CD4-positive, alpha-beta memory T cell (primary cell): ENCODE measurements at places on chromosomes 4 and X.
A peak's percentile ranks its signal among the peaks of the same experiment; 100 is the strongest.

DNA sequence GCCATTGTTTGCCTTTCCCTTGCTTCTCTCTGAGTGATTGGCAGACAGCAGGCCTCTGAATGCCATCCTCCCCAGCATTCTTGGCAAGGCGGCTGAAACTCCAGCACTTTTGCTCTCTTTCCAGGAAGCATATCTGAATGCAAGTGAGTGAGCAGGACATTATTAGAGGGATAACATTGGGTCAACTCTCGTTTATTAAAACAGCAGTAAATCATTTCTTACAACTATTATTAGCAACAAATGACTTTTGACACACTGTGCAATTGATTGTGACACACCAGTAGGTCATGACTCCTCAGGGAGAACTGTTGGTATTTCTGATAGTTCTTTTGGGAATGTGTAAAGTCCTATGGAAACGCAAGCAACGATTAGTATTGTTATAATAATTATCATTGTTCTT lies 103.8 kb downstream of the EFNB1 start:
- no peak for DNase-seq

DNA sequence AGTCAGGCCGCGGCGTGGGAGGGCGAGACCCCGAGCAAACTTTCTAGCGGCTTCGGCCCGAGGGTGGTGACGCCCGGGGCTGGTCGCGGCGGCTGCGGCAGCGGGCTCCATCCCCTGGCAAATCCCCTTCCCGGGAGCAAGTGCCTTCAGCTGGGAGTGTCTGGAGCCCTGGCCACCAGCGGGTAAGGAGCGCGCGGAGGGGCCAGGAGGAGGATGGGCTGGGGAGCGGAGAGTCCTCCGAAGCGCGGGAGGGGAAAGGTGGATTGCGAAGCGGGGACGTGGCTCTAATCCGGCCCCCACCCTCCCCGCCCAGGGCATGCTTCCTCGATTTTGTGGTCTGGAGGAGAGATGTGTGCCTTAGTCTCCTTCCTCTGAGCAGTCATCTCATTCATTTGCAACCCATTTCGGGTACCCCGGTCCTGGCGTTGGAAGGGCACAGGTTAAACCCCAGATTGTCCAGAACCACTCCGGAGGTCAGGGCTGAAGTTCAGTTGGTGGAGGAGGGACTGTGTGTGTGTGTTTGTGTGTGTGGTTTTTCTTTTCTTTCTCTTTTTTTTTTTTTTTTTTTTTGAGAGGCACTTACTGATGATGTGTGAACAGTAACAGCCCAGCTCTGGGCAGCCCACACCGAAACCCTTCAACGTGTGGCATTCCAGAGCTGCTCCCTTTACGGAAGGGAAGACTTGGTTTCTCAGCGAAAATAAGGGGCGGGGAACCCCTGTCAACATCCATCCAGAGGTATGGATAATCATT lies 516 bp downstream of the SGMS2 start:
- no peak for DNase-seq

- DNase-seq, result no peak
Observed at GRCh38 chr4:163598028-163598427, 103.5 kb downstream of the TMA16 start.

DNA sequence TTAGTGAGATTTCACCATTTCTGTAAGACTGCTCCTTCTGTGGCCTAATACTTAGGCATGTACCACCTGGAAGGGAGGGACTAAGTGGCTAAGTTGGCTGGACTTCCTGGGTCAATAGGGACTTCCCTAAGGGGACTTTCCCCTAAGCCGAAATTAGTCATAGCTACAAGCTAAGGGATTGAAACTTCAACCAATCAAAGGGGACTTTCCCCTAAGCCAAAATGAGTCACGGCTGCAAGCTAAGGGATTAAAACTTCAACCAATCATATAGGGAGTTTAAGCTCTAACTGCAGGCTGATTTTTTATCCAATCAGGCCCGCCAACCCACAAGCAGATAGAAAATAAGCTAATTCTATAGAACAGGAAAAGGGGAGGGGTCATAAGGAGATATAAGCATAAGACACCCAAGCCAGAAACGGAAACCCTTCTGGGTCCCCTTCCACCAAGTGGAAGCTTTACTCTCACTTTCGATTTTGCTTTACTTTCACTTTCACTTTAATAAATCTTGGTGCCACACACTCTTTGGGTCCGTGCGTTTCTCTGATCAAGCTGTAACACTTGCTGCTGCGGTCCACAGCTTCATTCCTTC lies 382.8 kb downstream of the KLHL4 start:
- DNase-seq, result peak; percentile 30

DNA sequence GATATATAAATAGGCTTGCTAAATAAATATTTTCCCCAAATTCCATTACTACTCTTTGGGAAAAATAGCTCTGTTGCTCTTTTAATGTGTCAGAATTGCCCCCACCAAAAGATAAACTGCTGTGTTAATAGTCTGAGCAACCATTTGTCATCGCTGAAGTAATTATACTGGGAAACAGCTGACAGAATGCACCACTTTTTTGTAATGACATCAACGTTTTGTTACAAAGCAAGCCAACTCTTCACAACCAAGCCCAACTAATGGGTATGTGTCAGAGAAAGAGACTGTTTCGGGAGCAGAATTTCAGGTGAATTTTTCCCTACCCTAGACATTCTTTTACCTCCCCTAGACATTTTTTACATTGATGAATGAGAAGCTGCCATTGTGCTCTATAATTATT lies 405.0 kb upstream of the MAGEB18 start:
- no peak for DNase-seq

DNA sequence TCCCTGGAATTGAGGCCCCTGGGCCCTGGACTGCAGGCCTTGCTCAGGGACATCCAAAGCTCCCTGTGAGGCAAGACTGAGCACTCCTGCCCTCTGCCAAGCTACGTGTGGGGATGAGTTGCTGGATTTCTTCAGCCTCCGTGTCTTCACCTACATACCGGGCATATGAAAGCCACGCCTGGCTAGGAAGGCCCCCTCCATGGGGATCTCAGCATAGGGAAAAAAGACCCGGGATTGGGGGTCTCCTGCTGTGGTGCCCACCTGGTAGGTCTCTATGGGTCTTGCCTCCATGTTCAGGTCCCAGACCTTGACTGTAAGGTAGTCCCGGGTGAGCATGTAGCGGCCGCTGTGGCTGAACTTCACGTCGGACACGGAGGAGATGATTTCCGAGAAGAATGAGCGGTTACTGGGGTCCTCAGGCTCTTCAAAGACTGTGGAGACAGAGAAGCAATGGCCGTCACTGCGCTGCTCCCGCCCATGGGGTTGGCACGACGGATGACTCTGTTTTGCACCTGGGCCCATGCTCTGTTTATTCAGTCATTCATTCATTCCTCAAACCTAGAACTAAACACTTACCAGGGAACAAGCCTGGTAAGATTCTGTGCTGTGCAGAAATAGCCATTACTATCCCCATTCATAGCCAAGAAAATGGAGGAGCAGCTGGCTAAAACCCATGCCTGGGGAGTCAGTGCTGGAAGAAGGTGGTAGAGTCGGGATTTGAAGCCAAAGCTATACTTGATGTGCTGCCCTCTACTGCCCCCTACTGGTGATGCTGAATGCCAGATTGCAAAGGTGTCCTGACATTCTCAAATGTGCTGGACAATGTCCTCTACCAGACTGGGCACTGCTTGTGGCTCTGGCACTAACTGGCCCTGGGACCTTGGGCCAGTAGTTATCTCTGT lies 63.9 kb downstream of the WFS1 start:
- no peak for DNase-seq

DNA sequence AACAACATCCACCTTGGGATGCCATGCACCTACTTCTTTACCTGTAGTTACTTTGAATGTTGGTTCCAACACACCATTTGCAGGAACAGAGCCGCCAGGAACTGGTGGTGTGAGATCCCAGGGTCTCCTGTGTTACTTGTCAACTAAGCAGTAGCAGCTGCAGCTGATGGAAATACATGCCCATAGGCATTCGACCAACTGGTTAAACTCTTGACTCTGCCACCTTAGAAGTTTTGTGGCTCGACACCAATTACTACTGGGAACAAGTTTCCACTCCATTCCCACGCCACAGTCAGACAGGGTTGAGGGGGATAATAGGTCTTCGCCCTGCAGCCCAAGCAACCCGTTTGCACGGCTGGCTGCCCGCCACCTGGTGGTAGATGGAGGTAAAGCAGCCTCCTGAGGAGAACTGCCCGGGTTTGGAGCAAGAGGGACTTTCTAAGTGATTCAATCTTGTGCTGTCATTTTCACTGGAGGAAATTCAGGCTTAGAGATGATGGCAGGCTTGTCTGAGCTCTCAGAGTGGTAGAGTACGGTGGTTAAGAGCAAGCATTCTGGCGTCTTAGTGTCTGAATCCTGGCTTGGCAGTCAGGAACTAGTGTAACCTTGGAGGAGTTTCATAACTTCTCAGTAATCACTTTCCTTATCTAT lies 119.1 kb upstream of the TRIM2 start:
- DNase-seq, result peak; percentile 73

- no peak for DNase-seq
Observed at GRCh38 chr4:71283642-71284257, 55.1 kb upstream of the SLC4A4 start.

GRCh38 chr4:183636923-183637322 lies 22.1 kb downstream of the RWDD4 start:
- DNase-seq, result no peak

GRCh38 chr4:13872155-13872554 lies 244.6 kb upstream of the BOD1L1 start:
- no peak for DNase-seq

DNA sequence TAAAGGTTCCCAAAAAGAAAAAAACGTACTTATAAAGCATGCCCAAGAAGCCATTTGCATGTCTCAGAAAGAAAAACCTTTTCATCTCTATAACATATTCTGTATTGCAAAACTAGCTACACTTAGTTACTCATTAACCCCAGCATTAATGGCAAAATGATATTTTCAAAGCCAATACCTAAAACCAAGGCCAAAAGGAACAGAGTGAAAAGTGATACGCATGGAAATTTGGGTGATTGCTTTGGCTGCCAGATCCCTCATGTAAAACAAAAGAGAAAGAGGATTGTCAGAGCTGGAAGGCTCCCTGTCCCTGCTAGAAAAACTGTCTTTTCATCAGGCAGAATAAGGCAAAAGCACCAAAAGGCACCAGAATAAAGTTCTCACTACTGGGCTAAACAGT lies 46.8 kb upstream of the RADX start:
- no peak for DNase-seq

GRCh38 chrX:133892337-133892736 lies 93.1 kb downstream of the GPC3 start:
- DNase-seq, result no peak

GRCh38 chr4:139214039-139214534 lies 37.1 kb upstream of the ELF2 start:
- DNase-seq, result no peak

DNA sequence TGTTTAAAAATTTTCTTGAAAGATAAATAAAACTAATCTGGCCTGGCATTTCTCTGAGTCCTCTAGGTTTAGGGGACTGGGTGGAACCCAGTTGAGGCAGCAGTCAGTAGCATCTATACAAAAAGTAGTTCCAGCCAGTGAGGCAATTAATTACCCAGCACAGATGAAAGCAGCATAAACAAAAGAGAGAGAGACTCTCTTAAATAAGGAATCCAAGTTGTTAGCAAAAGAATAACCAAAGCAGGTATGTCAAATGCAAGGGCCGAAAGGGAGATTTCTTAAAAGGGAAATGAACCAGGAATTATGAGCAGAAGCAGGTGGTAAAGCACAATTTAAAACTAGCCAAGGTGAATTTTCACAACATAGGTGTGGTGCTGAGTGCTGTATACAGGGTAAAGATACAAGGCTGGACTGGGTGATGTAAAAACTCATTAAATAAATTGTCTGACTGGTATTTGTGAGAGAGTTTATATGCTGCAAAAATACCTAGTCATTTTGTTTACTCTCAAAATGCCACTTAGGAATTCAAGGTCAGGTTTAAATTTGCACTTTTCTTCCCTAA lies 94.6 kb upstream of the GALNT7 start:
- DNase-seq, result no peak

DNA sequence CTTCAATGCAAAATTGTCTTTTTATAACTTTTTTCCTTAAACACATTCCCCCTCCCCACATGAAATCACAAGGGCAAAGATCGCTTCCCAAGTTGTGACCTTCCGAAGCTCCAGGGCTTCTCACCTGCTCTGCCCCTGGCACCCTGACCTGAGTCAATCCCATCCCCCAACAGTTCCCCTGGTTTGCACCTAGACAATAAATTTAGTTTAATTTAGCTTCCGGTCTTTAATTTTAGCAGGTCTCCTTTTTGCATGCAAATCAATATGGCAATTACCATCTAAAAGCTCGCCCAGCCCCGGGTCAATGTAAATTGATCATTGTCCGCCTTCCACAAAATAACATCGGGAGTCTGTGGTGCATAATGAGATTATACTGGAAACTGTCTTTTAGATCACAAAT lies 6.8 kb downstream of the BCOR start:
- no peak for DNase-seq

DNA sequence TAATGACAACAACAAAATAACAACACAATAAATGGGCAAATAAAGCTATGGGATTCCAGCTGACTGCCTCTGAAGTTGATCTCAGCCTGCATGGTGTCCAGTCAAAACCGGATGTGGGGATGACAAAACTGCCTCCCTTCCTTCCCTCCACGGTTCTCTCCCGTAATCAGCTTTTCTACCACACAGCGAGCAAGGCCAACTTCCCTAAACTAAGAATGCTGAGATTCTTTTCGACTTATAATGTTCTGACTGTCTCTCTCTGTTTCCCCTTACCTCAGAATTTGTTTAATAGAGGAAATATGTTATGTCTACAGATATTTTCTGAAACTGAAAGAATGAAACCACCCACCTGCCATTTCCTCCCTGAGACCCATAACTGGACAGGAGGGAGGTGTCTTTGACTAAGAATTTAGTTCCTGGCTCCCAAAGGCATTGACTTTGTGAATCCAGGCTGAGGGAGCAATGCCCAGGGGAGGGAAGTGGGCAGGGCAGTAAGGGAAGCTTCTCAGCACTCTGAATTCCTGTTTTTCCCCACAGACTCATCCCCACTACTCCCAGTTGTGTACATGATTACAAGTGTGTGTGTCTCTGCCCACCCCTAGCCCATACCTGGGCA lies 1.0 kb upstream of the TLR1 start:
- no peak for DNase-seq

GRCh38 chrX:386768-387575 lies at the start of gene PPP2R3B:
PPP2R3B (minus strand) TSS chrX:386907; CDS start chrX:386691, 216 bp downstream.
- DNase-seq, result peak; percentile 98

DNA sequence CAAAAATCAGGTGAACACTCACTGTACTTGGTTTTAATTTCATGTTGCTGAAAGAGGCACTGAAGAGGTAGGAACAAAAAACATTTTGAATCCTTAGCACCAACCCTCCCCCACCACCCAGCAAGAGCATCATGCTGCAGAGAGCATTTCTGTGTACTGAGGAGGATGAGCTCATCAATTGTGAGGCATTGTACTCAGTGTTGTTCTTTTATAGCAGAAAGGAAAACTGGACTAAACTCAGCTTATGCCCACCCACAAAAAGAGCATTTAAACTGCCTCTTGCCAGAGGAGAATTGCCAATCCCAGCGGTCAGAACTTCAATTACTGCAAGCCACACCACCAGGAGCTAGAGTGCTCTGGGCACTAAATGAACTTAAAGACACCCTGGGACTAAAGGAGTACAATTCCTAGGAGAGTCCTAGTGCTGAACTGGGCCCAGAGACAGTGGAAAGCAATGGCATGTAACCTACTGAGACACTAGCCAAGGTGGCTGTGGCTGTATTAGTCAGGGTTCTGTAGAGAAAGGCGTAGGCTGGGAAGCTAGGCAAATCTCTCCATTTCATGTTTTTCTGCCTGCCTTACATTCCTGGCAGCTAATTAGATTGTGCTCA lies 280.7 kb upstream of the KLHL4 start:
- DNase-seq, result no peak
